Activated CD8-positive, alpha-beta memory T cell treated with anti-CD3 and anti-CD28 coated beads for 4 hours (primary cell): ENCODE measurements at places on chromosomes 12 and 14.
A peak's percentile ranks its signal among the peaks of the same experiment; 100 is the strongest.

DNA sequence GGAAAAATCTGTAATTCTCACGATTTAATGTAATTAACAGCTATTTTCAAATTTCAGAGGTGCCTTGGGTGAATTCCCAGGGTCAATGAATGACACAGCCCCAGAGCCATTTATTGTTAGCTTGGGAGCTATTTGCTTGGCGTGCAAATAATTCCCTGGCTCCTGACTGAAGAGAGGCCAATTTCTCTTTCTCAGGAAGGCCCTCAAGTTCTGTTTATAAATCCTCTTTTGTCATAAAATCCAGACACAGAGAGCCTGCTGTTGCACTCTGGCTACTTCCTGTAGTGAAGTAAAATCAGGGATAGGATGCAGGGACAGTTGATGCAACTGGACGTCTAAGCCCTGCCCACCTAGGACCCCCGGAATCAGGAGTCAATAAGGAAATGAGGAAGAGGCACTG lies 154.3 kb downstream of the TMX1 start:
- no peak for DNase-seq

GRCh38 chr12:109191621-109192250 lies 75.3 kb downstream of the ACACB start:
- no peak for DNase-seq

DNA sequence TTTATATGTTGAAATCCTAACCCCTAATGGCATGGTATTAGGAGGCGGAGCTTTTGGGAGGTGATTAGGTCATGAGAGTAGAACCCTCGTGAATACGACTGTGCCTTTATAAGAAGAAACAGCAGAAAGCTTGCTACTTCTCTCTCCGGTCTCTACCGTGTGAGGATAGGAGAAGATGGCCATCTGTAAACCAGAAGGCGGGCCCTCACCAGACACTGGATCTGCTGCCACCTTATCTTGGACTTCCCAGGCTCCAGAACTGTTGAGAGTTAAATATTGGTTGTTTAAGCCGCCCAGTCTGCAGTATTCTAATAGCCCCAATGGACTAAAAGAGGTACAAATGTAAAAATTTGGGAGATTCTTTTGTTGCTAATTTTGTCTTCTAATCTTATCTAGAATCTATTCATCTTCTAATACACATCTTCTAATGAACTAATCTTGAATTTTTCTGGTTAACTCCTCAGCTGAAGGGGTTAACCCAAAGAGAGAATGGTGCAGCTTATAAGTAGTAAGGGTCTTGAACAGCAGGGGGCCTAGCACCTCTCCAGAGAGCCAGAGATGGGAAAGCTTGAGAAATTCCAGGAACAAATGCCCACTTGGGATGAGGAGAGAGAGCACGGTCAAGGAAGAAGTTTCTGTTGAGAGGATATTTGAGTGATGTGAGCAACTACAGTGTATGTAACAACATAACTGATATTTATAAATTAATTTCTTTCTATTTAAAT lies 264.0 kb upstream of the GRIP1 start:
- DNase-seq = no peak

DNA sequence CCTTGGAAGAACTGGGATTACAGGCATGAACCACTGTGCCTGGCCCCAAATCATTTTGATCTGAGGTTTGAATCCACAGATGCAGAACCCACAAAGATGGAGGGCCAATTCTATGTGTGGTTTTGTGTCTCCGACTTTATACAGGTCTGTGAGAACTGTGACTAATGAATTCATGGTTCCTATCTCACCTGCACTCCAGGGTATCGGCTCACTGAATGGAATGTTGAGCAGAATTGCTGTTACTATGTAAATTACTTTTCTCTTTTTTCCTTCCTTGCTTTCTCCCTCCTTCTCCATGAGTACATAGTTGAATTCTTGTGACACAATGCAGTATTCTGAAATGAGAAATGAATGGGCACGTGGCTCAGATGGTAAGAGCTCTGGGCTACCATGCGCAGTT lies 21.1 kb upstream of the GALNT16 start:
- DNase-seq = no peak

GRCh38 chr14:58297412-58297761 lies 968 bp upstream of the ARID4A start:
- DNase-seq = no peak

GRCh38 chr14:60512126-60512525 lies 3.2 kb downstream of the SIX6 start:
- DNase-seq = no peak

DNA sequence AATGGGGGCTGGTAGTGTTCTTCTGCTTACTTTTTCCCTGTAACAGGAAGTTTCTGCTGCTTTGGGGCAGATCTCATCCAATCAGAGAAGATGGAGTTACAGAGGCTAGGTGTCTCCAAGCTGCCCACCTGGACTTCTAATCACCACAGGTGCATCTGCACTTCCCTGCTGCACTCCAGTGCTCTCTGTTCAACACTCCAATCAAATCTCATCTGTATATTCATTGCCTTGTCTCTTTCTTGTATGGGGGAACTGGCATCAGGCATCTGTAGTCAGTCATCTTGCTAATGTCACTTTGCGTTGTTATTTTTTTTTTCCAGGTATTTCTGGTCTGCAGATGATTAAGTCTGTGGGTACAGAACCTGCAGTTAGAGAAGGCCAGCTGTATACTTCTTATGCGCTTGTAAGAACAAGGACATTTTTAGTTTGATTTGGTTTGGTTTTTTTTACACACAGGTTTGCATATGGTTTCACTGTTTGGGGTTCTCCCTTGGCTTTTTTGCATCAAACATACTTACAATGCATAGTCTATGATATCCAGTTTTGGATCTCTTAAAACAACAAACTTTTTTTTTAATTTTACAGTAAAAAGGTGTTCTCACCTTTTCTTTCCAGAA lies 116.0 kb downstream of the METTL25 start:
- no peak for DNase-seq

DNA sequence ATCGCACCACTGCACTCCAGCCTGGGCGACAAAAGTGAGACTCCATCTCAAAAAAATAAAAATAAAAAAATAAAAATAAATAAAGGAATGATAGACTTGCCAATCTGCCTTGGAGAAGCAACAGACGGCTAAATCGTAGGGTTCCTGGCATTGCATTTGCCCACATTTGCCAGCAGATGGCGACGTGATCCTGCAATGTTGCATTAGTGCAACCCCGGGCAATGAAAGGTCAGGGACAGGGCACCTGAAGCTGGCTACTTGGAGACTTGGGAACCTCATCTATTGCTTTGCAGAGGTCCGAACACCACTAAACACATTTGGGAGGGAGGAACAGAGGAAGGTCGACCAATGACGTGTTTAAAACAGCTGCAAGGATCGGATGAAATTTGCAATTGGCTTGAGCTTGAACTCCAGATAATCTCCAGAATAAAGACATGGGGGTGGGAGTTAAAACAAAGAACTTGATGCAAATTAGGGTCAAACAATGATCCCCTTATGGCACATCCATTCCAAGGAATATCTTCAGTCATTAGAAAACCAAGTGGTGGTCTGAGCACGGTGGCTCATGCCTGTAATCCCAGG lies 34.6 kb downstream of the SPRING1 start:
- DNase-seq = peak; percentile 36

DNA sequence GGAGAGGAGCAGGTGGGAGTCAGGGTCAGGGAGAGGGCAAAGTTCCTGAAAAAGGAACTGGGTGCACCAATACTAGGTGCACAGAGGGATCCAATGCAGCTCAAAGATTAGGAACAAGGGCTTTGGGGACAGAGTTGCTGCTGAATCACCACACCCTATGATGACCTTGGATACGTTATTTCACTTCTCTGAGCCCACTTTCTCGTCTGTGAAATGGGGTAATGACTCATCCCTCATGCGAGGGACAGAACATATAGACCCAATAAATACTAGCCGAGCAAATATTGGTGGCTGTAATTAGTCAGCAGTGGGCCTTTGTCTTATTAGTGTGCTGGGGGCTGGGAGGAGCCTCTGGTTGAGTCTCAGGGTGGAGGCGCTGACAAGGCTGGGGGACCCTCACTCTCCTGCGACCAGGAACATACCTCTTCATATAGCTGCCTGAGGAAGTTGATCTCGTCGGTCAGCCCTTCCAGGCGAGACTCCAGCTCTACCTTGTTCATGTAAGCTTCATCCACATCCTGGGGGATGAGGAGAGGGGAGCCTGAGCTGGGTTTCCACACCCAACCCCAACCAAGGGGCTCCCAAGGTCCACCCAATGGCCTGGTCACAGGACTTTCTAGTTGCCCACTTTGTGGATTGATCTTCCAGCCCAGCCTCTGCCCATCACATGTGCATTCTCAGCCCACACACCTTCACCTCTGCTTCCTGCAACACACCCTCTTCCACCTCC lies 4.5 kb downstream of the KRT8 start:
- no peak for DNase-seq

DNA sequence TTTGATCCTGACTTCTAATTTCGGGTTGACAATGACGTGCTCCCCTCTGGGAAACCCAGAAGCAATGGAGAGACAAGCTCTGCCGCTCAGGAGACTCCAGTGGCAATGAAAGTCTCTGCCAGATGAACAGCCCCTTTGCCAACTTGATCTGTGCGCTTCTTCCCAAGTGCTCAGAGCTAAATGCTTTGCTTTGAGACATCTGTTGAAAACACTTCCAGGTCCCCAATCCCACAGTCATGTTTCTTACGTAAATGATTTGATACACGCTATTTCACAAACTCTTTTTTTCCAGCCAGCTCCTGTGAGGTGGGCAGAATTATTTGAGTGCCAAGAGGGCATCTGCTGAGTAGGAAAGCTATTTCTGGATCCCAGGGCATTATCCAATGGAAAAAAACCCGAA lies 147.6 kb downstream of the RIMBP2 start:
- no peak for DNase-seq

- DNase-seq = peak; percentile 20
Measured at GRCh38 chr12:25051656-25052195, 102.8 kb upstream of the BCAT1 start.

DNA sequence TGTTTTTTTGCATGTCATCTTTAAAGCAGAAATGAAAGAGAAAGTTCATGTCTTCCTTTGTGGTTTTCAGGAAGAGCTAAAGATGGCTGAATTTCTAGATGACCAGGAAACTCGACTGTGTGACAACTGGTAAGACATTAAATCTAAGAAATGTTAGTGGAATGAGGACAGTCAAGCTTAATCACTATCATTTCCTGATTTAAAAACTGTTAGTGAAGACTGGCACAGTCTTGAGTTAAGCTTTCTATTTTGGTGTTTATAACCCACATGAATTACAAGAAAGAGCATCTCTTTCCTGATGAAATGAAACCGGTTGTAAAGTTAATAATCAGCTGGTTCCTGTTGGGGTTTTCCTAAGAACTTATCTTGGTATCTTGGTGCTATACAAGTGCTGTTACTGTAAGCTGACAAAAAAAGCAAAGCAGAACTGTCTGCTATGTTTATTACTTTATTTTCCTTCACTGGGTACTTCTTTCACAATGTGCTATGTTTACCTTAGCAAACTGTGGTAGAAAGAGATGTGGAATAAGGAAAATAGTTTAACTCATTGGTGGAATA lies 5.2 kb downstream of the TRAFD1 start:
- DNase-seq = no peak

DNA sequence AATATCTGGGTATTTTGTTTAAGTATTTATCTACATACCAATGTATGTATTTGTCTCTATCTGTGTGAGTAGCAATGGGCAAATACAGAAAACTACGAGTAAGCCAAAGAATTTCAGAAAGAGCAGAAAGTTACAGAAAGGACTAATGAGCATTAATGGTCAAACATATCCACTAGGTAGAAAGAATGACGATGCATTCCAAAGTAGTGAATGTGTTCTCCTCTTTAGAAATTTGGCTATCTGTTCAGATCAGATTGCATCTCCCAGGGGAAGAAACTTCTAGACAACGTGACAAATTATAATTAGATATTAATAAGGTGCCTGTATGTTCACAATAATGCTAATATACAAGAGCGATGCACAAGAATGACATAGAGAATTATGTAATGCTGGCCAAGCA lies 194.5 kb upstream of the GZMB start:
- no peak for DNase-seq

GRCh38 chr14:102485693-102486512 lies 23.7 kb downstream of the ANKRD9 start:
- DNase-seq = no peak

GRCh38 chr12:48569946-48570345 lies at the start of gene LALBA:
LALBA (minus strand) TSS chr12:48570046; CDS start chr12:48570020, 26 bp downstream.
- no peak for DNase-seq

- no peak for DNase-seq
Measured at GRCh38 chr14:95256002-95256775, 63.5 kb downstream of the CLMN start.

DNA sequence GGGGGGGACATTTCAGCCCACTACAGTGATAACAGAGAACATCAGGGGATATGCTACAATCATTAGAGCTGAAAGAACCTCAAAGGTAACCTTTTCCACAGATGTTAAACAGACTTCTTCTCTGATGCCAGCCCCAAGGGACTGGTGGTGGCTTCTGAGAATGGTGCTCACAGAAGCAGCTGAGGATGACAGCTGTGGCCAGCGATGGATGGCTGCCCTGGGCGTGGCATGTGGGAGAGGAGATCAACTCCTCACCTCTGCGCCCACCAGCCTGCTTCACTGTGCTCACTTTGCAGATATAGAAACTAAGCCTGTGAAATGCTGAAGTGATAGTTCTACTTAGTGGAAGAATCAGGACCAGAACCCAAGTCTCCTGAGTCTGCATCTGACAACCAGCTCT lies 33.0 kb downstream of the FOXN3 start:
- DNase-seq = no peak

- no peak for DNase-seq
Measured at GRCh38 chr12:46517579-46517962, 145.0 kb upstream of the SLC38A2 start.

GRCh38 chr12:10722905-10723746 lies at the start of gene YBX3:
YBX3 (minus strand) TSS chr12:10723323; CDS start chr12:10723111, 212 bp downstream.
- DNase-seq = peak; percentile 11

GRCh38 chr12:31390991-31391390 lies 65.0 kb upstream of the SINHCAF start:
- no peak for DNase-seq
